ENCODE measurements at places on chromosomes 13 and 19. TPM values are rescaled to one million over a fixed set of nuclear protein-coding genes. Genes with fewer than 3 reads are reported as not detected.

The LYPD3 gene
- total RNA-seq, result 0.20 TPM

The FOSB gene
- 18.3 TPM for total RNA-seq

The TICAM1 gene
- 9.0 TPM for total RNA-seq

The SYNE4 gene
- 4.5 TPM for total RNA-seq

The DOCK9 gene
- total RNA-seq, result 92.7 TPM

The SLC10A2 gene
- total RNA-seq, result not detected

The CYTH2 gene
- total RNA-seq, result 44.3 TPM

The POGLUT2 gene
- 15.3 TPM for total RNA-seq

The NLRP7 gene
- total RNA-seq, result not detected

The CAPS gene
- 5.3 TPM for total RNA-seq

The ANKRD24 gene
- not detected for total RNA-seq

The OR10H2 gene
- not detected for total RNA-seq

The C3 gene
- total RNA-seq, result 157 TPM

The CACNG7 gene
- total RNA-seq, result not detected

The ZNF224 gene
- total RNA-seq, result 41.5 TPM

The ATP4A gene
- not detected for total RNA-seq

The CCL25 gene
- total RNA-seq, result not detected

The PTGIR gene
- total RNA-seq, result not detected

The LHB gene
- total RNA-seq, result 0.25 TPM

The ZNF99 gene
- under 0.01 TPM for total RNA-seq

The PRTN3 gene
- total RNA-seq, result not detected

The TTYH1 gene
- total RNA-seq, result not detected

The NCR1 gene
- not detected for total RNA-seq
